HFFc6 (cell line): ENCODE measurements at places on chromosomes 12 and 14. TPM values are rescaled to one million over a fixed set of nuclear protein-coding genes. Genes with fewer than 3 reads are reported as not detected.
A peak's percentile ranks its signal among the peaks of the same experiment; 100 is the strongest.

GRCh38 chr14:102215576-102216250 lies 76.0 kb downstream of the WDR20 start:
- H3K4me1 ChIP-seq, result peaks cover 19% of the 10 kb centered on the region
- H3K4me3 ChIP-seq, result no peak overlapping the region
- 0 out of 2 replicates have a peak overlapping the region, but pooled peaks have one; percentile 17 for H3K27ac ChIP-seq
- H3K27me3 ChIP-seq, result peaks cover 15% of the 10 kb centered on the region
- DNase-seq, result no peak
- H3K36me3 ChIP-seq, result peaks cover 9% of the 10 kb centered on the region; the same call in 1 of the 2 replicates

GRCh38 chr12:42201063-42201462 lies 37.0 kb downstream of the YAF2 start:
- no peak overlapping the region for H3K27ac ChIP-seq
- peaks cover 31% of the 10 kb centered on the region for H3K4me1 ChIP-seq
- no peak overlapping the region for H3K4me3 ChIP-seq
- DNase-seq, result no peak

- no peaks in the 10 kb centered on the region for H3K36me3 ChIP-seq
- no peak overlapping the region for H3K4me3 ChIP-seq
- no peak for DNase-seq
- no peak overlapping the region for H3K27ac ChIP-seq
Observed at GRCh38 chr12:97017213-97017612, 110.2 kb downstream of the NEDD1 start.

KIF26A gene
- 0.06 to 0.09 TPM in 2 of 3 replicates, not detected in the other for total RNA-seq

- H3K27ac ChIP-seq, result no peak overlapping the region
- H3K4me1 ChIP-seq, result no peaks in the 10 kb centered on the region
- no peak overlapping the region for H3K4me3 ChIP-seq
- H3K27me3 ChIP-seq, result no peaks in the 10 kb centered on the region
Observed at GRCh38 chr12:44812062-44812461, 64.1 kb downstream of the NELL2 start.

GRCh38 chr12:29201746-29202145 lies 52.7 kb downstream of the FAR2 start:
- no peak overlapping the region for H3K4me3 ChIP-seq
- no peak for DNase-seq
- no peaks in the 10 kb centered on the region for H3K4me1 ChIP-seq
- H3K36me3 ChIP-seq, result peaks cover 6% of the 10 kb centered on the region

GRCh38 chr12:85920324-85920947 lies 46.3 kb downstream of the NTS start:
- H3K4me1 ChIP-seq, result no peaks in the 10 kb centered on the region
- peak; percentile 9 for DNase-seq
- H3K4me3 ChIP-seq, result no peak overlapping the region
- no peaks in the 10 kb centered on the region; the same call in 1 of the 2 replicates for H3K27me3 ChIP-seq
- H3K36me3 ChIP-seq, result no peaks in the 10 kb centered on the region

DNA sequence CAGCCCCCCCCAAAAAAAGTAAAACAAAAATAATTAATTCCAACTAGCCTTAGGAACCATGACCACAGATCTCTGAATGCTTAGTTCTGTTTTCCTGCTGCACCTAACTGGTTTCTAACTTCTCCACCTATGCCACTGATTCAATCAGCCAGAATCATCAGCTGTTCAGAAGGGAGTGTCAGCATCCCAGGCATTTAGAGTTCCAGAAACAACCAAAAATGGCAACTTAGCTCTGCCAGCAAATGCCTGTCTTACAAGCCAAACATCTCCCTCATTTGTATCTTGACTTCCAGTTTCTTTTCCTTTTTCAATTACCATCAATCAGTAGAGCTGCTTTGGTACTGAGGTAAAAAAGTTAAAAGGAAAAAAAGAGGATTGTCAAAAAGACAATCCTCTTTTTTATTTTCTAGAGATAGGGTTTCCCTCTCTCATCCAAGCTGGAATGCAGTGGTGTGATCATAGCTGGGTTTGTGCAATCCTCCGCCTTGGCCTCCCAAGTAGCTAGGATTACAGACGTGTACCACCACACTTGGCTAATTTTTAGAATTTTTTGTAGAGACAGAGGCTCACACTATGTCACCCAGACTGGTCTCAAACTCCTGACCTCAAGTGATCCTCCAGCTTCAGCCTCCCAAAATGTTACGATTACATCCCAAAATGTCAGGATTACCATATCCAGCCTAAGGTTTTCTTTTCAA lies 45.2 kb upstream of the ISM2 start:
- H3K36me3 ChIP-seq, result peaks cover 27% of the 10 kb centered on the region
- H3K4me3 ChIP-seq, result no peak overlapping the region
- peaks cover 16% of the 10 kb centered on the region for H3K4me1 ChIP-seq
- no peaks in the 10 kb centered on the region for H3K27me3 ChIP-seq
- H3K27ac ChIP-seq, result peak overlapping the region; percentile 1; the same call in 1 of the 2 replicates

DNA sequence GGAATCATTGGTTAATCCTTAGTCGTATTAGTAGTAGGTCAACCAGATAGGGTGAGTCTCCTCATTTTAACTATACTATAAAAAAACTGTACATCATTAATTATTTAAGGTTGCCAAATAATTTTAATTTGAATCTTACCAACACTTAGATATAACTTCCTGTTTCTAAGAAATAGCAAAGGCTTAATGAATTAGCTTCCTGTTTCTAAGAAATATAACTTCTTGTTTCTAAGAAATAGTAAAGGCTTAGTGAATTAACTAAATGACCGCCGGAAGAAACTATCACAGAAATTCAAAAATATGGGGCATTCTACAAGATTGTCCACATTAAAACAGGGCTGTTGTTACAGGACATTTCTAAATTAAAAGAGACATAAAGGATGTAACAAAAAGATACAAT lies 392.9 kb upstream of the FOXG1 start:
- no peaks in the 10 kb centered on the region for H3K4me1 ChIP-seq
- no peaks in the 10 kb centered on the region for H3K36me3 ChIP-seq
- no peak for DNase-seq
- H3K4me3 ChIP-seq, result no peak overlapping the region
- H3K27ac ChIP-seq, result no peak overlapping the region
- no peaks in the 10 kb centered on the region for H3K27me3 ChIP-seq

SOAT2 gene
- 0.13 to 0.26 TPM (median 0.15 TPM) in 3 replicates for total RNA-seq

DNA sequence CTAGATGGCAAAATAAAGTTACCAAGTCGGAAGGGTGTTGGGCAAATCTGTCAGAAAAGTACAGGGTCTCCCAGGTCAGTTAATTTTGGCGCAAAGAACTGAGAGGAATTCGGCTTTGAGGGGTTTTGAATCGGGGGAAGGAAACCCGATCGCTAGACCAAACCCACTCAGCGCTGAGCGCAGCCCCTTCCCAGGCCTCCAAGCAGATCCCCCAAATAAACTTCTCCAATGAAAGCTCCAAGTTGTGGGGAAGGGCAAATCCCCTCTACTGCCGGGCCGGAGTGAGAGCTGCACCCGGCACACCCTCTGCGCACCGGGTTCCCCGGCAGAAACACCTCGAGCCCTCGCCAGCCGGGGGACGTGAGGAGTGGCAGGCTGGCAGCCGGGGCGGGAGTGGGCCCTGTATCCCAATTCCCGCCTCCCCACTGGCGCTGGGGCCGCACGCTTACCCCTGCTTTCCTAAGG lies 441 bp downstream of the E2F7 start:
- H3K4me3 ChIP-seq, result peak overlapping the region; percentile 91
- peak overlapping the region; percentile 76 for H3K27ac ChIP-seq
- DNase-seq, result no peak
- peaks cover 30% of the 10 kb centered on the region for H3K36me3 ChIP-seq
- peaks cover 2% of the 10 kb centered on the region; the same call in 1 of the 2 replicates for H3K27me3 ChIP-seq

KRT3 gene
- not detected in 3 replicates for total RNA-seq

DMAC2L gene
- total RNA-seq, result 11.9 to 14.5 TPM (median 13.1 TPM) in 3 replicates

HOXC12 gene
- total RNA-seq, result not detected in 3 replicates

TBX5 gene
- 20.1 to 25.8 TPM (median 20.7 TPM) in 3 replicates for total RNA-seq

GRCh38 chr12:116620492-116621191 lies 61.5 kb downstream of the MAP1LC3B2 start:
- H3K27me3 ChIP-seq, result peaks cover 33% of the 10 kb centered on the region
- DNase-seq, result no peak
- H3K27ac ChIP-seq, result no peak overlapping the region
- no peaks in the 10 kb centered on the region for H3K4me1 ChIP-seq

SAMD15 gene
- total RNA-seq, result 1.1 to 3.2 TPM (median 2.9 TPM) in 3 replicates

DNA sequence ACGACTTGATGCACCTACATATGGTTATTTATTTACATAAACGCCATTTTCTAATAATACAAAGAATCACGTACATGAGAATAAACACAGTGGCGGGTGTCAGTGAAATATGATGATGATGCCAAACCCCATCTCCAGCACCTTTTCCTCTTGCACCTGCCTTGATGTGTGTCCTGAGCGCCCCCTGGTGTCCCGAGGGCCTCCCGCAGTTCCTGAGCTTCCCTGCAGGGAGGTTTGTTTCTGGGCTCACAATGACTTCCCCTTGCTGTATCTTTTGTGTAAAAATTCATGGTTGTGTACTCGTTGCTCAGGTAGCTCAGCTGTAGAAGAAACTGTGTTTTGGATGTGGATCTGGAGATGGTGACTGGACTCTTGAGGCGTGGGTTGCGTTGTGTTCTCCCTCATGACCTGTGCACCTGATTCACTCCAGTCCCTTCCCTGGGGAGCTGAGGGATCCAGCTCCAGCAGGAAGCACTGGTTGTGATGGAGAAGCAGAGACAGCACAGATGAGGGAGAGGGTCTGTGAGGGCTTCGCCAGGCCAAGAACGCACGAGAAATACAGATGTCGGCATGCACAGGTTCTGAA lies 1037.8 kb downstream of the TMEM121 start:
- H3K4me1 ChIP-seq, result no peaks in the 10 kb centered on the region
- no peak overlapping the region for H3K27ac ChIP-seq
- H3K27me3 ChIP-seq, result peaks cover 7% of the 10 kb centered on the region
- no peak for DNase-seq

DNA sequence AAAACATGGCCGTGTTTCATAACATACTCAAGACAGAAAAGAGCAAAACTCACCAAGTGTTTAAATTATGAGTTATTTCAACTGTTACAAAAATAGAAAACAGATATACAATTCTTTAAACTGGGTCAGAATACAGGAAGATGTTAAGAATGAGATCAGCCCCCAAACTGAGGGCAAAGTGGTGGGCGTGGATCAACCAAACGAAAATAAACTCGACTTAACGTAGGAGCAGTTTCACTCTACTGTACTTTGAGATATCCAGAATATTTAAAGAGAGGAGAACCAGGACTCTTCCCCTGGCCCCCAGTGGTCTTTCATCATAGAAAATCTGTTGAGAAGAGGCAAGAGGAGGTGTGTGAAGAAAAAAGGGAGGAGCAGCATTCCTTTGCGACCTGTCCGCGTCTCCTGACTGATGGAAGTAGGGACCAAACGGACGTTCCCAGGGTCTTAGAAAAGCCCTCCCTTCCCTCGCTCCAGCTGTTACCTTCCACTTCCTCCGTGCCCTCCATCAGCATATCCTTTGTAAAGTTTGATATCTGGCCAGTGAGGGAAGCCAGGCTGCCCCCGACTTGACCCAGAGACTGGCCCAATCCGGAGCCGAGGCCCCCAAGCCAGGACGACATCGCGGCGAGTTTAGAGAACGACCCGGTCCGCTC lies 668 bp downstream of the TRIP11 start:
- peak overlapping the region; percentile 94 for H3K4me3 ChIP-seq
- peaks cover 38% of the 10 kb centered on the region for H3K4me1 ChIP-seq

GRCh38 chr14:86363047-86363446 lies 833.1 kb downstream of the FLRT2 start:
- no peaks in the 10 kb centered on the region for H3K36me3 ChIP-seq
- no peaks in the 10 kb centered on the region for H3K4me1 ChIP-seq
- DNase-seq, result no peak
- H3K4me3 ChIP-seq, result no peak overlapping the region
- H3K27ac ChIP-seq, result no peak overlapping the region
